ENCODE measurements at places on chromosomes 7 and 10.

DNA sequence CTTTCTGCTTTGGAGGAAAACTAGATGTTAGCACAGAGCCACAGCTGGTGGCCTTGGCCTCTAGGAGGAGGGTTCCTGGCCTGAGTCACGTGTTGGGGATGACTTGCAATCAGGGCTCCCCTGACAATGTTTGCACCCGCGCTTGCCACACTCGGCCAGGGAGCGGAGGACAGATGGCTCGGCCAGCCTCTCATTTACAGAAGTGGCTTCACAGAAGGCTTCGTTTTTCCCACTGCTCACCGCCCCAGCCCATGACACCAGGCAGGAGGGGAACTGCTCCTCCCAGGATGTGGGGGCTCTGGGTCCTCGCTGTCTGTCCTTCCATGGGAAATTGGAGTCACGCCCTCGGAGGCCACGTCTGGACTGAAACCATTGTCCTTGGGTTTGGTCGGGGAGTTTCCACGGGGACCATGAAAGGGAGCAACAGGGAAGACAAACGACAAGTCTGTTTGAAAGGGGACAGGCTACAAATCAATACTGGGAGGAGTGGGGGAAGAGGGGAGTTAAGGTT is 49.6 kb upstream of the UBE3C start:
- no peak for DNase-seq

DNA sequence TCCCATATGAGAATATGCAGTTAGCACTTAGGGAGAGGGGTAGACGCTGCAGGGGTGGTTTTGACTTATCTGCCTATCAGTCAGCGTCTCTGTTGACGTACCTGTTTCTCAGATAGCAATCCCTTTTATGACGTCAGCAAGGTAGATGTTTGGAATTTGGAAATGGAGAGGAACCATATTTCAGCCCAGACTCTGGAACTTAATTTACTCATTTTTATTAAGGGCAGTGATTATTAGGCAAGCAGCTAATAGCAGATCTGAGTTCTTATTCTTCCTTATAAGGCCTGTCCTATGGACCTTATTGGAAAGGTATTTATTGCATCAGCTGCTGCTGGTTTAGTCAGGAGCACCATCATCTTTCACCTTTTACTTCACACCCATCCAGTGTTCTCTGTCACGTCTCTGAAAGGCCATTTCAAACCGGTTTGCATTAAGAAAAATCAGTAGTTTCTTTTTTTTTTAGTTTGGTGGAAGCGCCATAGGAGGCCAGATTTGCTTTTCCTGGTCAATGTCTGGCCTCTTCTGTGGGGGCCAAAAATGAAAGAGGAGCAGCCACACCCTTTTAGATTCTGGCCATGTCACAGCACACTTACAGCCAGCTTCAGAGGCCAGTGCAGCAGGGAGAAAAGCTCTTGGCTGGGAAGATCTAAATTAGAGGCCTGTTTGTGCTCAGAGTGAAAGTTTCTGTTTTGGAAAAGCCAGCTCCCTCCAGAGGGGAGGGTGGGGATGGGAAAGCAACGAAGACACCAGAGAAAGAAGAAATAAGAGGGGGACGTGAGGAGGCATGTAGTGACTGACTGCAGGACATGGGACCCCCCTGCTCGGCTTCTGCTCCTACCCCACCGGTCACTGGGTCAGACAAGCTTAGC is 146.3 kb downstream of the TCF7L2 start:
- DNase-seq: no peak

DNA sequence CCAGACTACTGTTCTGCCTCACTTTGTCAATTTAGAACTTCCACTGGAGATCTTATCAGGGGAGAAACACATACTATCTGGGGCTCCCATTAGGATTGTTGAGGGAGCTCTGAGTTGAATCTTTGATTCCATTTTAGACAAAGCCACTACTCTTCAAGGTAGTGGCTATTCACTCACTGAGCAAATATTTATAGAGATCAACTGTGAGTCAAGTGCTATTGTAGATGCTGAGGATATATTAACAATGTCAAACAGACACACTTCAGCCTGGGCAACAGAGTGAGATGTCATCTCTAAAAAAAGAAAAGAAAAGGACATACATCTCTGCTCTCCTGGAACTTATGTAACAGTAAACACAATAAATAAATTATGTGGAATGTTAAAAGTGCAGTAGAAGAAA is 315.3 kb downstream of the PTEN start:
- no peak for DNase-seq

GRCh38 chr10:132448248-132448731 is 51.3 kb downstream of the PWWP2B start:
- no peak for DNase-seq

- DNase-seq: no peak
Observed at GRCh38 chr10:79292891-79293746, 54.1 kb upstream of the PPIF start.

GRCh38 chr7:141144921-141145629 is 71.2 kb downstream of the TMEM178B start:
- DNase-seq: no peak

DNA sequence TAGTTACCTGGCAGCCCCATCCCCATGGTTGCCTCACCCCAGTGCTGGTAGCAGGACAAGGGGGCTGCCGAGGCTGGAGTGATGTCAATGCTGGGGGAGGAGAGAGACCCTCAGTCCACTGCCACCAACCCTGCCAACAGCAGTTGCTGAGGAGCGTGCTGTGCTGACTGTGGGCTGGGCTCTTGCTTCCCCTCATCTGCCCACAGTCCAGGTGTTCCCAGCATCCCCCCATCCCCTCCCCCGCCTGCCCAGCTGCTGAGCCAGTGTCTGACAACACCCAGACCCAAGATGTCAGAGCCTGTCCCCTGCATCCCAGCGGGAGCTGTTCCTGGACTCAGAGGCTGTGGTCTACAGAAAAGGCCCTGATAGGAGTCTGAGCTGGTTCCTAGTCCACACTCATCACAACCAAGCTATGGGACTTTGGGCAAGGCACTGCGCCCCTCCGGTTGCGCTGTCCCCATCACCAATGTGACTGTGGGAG is 14.6 kb upstream of the PSAP start:
- no peak for DNase-seq

- no peak for DNase-seq
Observed at GRCh38 chr7:27105301-27106031, 3.0 kb upstream of the HOXA2 start.

DNA sequence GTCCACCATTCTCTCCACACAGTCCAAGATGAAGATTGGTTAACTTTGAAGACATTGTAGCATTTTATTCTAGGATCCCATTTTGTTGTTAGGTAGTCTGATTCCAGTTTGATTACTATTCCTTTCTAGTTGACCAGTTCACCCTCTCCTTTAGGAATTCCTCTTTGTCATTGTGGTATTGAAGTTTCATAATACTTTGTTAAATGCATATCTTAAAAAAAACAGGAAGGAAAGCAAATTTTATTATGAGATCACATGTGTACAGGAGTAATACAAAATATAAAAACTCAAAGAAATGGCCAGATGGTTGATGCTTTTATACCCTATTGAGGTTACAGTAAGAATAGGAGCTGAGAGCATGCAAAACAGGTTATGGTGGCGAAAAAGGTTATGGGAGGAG is 15.5 kb upstream of the SEMA3C start:
- DNase-seq: no peak

- DNase-seq: no peak
Observed at GRCh38 chr10:17685233-17685840, 41.4 kb downstream of the STAM start.

- DNase-seq: no peak
Observed at GRCh38 chr7:47690902-47691558, 109.1 kb upstream of the TNS3 start.

- no peak for DNase-seq
Observed at GRCh38 chr7:31939076-31939475, 131.1 kb downstream of the PDE1C start.

GRCh38 chr7:64516451-64516850 is 46.4 kb downstream of the ZNF680 start:
- DNase-seq: no peak

GRCh38 chr10:60224066-60224705 is 165.5 kb downstream of the ANK3 start:
- no peak for DNase-seq

DNA sequence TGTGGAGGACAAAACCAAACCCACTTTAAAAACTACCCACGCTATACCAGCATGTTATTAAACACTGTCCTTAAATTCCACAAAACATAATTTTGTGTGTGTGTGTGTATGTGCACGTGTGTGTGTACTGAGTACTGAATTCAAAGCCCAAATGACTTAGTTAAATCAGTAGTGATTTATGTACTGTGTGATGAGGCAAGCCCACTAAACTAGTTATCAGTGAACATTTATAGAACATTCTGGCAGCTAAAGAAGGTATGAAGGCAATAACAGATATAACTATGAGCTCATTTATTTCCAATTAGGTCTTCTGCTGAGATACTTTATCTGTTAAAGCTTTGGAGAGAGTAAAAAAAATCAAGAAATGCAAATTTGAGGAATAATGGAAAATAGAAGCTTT is 115.1 kb downstream of the CPED1 start:
- no peak for DNase-seq

DNA sequence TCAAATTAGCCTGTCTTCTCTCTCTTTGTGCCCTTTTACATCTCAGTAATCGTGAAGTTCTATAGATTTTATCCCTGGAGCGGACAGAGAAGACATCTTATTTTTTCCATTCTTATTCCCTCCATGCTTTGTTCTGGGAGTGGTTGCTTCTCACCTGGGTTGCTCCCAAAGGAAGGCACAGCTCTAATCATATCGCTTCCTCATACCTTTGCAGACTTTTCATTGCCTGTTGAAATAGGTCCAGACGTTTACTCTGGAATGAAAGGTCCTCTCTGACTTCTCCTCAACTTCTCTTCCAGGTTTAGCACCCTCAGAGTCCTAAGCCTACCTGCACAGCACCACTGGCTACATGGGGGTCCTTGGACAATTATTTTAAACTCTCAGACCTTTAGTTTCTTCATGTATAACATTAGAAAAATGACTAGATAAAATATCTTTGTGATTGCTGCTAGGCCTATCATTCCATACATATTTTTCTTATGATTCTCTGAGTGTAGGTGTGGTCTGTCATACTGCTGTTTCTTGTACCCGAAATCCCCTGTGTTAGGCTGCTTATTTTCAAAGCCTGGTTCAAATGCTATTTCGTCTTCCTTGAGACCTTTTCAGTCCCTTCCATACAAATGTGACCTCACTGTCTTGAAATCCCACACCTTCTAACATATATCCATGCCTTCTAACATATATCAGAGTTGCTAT is 418.1 kb downstream of the GFRA1 start:
- DNase-seq: no peak

DNA sequence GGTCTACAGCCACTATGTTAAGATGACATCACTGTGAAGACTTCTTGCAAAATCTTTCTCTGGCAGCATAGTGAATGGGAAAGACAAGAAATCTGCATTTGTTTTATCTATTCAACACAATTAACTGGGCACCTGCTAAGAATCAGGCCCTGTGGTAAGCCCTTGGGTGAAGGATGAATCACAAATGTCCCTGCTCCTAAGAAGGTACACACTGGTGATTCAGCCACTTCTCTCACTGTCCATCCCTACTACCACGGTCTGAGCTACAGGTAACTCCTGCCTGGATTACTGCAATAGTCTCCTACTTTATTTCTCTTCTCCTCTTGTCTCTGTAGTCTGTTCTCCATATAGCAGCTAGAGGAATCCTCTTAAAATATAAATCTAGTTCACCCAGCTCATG is 116.1 kb downstream of the HIBADH start:
- no peak for DNase-seq

GRCh38 chr7:5767066-5767465 is 14.4 kb downstream of the RNF216 start:
- DNase-seq: no peak

- DNase-seq: no peak
Observed at GRCh38 chr10:37975401-37975991, 951 bp downstream of the ZNF25 start.

- no peak for DNase-seq
Observed at GRCh38 chr7:135102372-135102771, 45.5 kb upstream of the TMEM140 start.

GRCh38 chr10:61998937-61999336 is 97.4 kb downstream of the ARID5B start:
- DNase-seq: no peak

DNA sequence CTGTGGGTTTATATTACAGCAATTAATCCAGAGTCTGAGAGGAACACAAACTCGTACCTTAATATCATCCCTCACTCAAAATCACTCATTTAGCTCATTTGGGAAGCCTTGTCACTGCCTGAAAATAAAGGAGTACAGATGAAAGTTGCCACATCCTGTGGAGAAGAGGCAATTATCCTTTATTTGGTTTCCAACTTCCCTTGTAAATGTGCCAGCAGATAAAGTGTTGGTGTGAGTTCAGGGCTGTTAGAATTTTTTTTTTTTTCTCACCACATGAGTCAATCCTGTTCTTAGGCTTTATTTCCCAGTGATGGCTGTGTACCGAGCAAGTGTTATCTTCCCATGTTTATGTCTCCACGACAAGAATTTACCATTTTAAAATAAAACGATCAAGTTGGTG is 99.0 kb upstream of the SMIM30 start:
- DNase-seq: no peak

DNA sequence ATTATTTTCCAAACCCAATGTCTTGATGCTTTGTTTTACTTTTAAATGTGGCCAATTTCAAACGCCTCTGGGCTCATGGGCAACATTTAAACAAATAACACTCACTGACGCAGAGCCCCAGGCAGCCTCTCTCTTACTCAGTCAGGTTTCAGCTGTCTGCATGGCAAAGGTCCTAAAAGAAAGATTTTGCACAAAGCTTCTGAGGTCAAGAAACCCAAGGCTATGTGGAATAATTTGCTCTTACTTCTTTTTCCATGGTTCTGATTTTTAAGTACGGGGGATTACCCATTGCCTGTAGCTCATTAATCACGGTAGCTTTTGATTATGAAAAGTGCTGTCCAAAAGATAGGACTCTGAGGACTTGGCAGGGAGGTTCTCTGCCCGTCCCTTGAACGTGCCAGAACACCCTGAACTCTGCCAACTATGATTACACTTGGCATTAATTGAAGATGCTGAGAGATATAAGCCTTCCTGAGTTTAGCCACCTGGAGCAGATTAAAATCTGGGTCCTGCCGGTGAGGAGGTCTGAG is 14.1 kb upstream of the MSRB2 start:
- no peak for DNase-seq

DNA sequence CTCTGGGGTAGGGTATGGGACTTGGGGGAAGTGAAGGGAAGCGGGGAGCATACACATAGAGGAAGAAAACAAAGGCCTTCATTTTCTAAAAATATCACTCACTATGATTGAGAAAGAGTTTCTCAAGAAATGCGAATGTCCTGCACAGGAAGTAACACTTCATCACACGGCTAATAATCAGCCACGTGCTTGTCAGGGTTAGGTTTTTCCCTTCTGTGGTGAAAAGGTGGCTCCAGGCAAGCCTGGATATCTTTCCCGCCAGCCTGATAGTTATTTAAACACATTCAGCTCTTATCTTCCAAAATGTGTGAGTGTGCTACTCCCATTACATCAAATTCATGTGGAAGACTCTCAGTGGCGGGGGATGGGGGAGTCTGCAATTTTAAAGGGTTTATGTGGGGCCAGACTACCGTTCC is 166.4 kb upstream of the ADO start:
- DNase-seq: no peak

DNA sequence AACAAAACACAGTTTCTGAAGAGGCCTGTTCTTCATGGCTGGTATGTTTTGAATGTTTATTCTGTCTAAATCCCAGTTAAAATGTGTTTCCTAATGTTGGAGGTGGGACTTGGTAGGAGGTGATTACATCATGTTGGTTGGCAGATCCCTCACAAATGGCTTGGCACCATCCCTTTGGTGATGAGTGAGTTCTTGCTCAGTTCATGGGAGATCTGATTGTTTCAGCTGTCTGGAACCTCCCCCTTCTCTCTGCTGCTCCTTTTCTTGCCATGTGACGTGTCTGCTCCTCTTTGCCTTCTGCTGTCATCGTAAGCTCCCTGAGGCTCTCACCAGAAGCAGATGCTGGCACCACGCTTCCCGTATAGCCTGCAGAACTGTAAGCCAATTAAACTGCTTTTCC is 383.6 kb upstream of the TPK1 start:
- no peak for DNase-seq
